Pericardium fibroblast (primary cell): ENCODE measurements at places on chromosomes 16 and 17. TPM values are rescaled to one million over a fixed set of nuclear protein-coding genes. Genes with fewer than 3 reads are reported as not detected.

Gene SPATA32
- total RNA-seq = not detected in 2 replicates

Gene GAST
- total RNA-seq = not detected in 2 replicates

Gene NEUROD2
- not detected in 2 replicates for total RNA-seq

Gene KRT16
- total RNA-seq = 0.17 TPM in 1 of 2 replicates, not detected in the other

Gene SLC4A1
- not detected in 2 replicates for total RNA-seq

Gene IRX3
- 11.2 TPM in 2 replicates for total RNA-seq

Gene LUC7L
- 20.9 and 44.8 TPM in 2 replicates for total RNA-seq

Gene SPN
- not detected in 2 replicates for total RNA-seq

Gene PPY
- total RNA-seq = not detected in 2 replicates
